ENCODE measurements at places on chromosomes 4 and X.

DNA sequence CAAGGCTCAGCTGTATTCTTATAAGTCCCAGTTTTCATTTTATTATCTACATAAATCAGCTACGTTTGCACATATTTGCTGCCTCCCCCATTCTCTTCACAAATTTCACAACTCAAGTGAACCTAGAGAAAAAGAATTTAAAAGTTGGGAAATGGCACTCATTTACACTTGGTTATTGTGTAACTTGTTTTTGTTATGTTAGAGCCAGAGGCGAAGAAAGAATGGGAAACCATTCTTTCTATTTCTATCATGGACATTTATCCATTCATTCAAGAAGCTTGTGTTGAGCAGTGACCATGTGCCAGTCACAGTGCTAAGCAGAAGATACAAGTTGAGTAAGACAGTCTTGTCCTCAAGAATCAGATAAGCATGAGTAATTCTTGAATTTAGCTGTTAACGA is 13.5 kb downstream of the LIAS start:
- no peak for DNase-seq

DNA sequence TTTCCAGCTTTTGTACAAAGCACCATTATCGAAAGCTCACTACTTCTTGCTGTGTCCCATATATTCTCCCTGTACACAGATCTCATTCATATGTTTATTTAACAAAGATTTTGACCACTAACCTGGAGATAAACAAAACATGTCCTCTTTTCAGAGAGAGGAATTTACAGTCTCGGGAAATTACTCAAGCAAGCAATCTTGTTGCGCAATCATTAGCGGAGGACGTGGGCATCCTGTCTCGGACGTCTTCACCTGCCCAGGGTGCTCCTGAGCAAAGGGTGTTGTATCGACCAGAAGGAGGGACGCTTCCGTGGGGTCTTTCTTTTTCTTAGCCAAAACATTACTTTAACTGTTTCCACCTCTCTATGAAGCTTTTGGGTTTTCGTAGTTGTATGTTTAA is 66.5 kb upstream of the CLCN4 start:
- DNase-seq: no peak

- no peak for DNase-seq
Observed at GRCh38 chr4:110181890-110182289, 16.5 kb downstream of the ELOVL6 start.

- DNase-seq: no peak
Observed at GRCh38 chr4:84530871-84531270, 31.8 kb upstream of the NKX6-1 start.

- no peak for DNase-seq
Observed at GRCh38 chrX:7242613-7243012, 94.7 kb upstream of the PUDP start.

DNA sequence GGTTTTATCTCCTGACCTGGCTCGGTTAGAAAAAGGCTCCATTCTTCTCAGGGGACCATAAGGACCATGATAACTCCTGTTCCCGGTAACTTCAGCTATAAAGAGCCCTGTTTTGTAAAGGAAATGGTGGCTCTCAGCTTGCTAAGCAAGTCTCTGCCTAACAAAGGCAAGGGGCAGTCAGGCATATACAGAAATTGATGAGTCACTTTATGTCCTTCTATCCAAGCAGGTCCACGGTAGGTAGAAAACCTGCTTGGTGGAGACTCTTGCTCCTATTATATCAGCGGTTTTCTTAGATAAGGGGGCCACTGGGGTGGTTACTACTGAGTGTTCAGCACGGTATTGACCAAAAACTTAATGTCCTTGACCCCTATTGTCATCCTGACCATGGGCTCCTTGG is 203.0 kb upstream of the KLF8 start:
- no peak for DNase-seq

DNA sequence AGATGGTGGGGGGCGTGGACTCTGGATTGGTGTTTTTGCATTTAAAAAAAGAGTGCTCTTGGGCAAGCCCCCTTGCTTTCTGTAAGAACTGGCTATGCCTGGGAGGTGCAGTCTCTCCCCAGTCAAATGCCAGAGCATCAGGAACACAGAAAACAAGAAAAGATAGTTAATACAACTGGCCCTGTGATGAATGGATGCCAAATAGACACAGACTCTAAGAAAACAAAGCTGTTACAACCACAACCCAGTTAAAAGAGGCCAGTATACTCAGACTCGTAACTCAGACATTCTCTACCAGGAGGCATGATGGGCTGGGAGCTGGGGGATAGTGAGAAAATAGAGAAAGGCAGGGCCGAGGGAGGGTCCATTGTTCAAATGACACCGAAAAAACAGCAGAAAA is 32.5 kb upstream of the C1QTNF7 start:
- no peak for DNase-seq

- no peak for DNase-seq
Observed at GRCh38 chr4:7339751-7340552, 94.8 kb downstream of the PSAPL1 start.

GRCh38 chrX:32530802-32531403 is 680.4 kb downstream of the DMD start:
- DNase-seq: peak; percentile 2

GRCh38 chrX:110759785-110760184 is 35.8 kb downstream of the CHRDL1 start:
- DNase-seq: no peak

DNA sequence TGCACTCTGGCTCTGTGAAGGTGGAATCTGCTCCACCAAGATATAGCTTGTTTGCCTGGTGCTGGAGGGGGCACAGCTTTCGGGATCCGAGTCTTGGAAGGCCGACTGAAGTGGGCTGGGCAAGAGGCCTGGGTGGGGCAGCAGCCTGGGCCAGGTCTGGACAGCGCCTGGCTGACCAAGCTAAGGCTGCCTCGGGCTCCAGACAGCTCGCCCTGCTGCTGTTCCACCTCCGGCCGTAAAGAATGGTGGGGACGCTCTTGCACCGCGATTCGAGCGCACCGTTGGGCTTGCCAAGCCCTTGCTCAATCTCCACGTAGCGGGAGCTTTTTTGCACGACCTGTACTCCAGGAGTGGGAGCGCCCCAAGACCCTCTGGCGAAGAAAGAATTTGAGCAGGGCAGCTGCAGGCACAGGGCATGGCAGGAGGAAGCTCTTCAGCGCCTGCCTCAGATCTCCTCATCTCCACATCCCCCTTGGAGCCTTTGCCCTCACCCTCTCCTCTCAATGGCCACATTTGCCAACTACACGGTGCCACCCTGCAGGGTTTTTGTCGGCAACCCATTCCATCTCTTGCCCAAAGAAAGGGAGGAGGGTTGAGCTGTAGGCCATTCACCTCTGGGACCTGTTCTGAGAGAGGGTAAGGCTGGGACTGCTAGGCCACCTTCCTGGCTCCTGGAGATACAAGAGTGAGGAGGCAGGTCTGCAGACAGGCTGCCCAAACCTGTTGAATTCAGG is 18.9 kb downstream of the CNGA2 start:
- peak; percentile 62 for DNase-seq

DNA sequence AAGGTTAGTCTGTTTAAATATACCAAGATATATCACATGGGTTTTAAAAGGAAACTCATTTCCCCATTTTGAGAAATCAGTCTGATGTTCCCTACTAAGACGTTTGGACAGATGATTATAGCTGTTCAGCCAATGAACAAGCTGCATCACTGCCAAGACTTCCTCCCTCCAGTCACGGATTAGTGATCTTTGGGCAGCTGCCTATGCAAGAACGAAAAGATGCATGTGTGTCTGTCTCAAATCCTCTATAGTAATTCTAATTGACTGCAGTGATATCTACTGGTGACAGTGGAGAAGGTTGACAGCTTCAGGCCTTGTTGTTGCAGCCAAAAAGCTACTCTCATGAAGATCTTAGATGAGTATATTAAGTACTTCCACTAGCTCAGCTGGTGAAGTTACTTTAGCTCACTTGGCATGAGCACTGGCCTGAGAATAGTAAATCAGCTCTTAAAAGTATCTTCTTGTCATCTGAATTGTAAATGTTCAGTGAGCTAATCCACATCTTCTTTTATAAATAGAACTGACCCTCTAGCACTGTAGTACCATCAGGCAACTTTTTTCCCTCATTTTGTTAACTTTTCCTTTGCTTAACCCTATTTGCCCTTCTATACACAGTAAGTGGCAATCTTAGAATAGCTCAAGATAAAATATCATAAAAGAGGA is 134.5 kb upstream of the PCDH10 start:
- DNase-seq: no peak

- DNase-seq: no peak
Observed at GRCh38 chr4:8502836-8503585, 62.4 kb downstream of the TRMT44 start.

GRCh38 chr4:1375761-1376322 is 28.8 kb downstream of the UVSSA start:
- no peak for DNase-seq

GRCh38 chr4:80128941-80129340 is 55.9 kb upstream of the ANTXR2 start:
- DNase-seq: no peak

GRCh38 chr4:186651181-186651603 is 72.5 kb downstream of the FAT1 start:
- DNase-seq: no peak

DNA sequence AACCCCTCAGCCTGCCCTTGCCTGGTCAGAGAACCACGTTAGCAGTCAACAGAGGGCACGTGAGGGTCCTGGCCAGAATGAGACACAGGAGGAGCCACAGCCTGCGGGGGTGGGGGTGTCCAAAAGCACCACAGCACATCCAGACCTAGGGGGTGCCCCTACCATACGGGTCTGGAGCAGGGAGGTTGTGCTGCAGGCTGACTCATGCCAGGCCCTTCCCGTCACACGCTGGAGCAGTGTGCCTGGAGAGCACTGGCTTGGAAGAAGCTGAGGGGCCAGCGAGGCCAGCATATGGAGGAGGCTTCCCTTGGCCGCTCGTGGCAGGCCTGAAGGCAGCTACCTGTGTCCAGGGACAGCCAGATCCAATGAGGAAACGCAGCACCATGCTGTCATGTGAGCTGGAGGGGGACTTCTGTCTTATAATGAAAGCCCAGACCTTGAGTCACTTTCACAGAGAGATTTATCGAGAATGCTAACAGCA is 1.5 kb upstream of the IRAK1 start:
- no peak for DNase-seq

GRCh38 chrX:40012868-40013265 is 84.9 kb downstream of the BCOR start:
- no peak for DNase-seq

DNA sequence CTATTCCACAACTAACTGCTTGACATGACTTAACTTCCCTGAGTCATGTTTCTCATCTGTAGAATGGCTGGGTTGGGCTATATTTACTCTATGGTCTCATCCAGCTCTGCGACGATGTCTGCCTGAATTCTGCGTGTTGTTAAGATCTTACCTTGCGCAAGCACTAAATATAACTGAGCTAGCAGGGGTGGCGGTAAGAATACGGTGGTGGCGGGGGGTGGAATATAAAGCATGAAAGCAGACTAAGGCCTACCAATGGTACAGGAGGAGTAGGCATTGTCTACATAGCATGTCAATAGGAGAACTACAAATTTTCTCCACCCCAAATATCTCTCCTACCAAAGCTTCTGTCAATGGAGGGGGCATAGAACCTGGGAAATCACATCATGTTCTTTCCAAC is 45.7 kb upstream of the DCLK2 start:
- DNase-seq: no peak

DNA sequence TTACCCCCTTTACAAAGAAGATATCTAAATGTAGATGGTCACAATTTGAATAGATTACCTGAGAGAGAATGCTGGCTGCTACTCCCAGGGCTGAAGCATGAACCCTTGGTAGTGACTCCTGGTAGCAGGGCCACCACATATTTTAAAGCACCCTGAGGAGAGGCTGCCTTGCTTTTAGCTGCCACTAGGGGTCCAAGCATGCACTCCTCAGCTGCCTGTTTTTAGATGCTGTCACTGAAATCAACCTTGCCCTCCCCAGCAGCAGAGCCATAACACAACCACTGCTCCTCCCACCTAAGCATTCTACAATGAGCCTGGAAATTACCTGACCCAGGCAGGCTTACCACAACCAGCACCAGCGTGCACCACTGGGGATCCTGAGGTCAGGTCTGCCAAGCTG is 850.9 kb downstream of the FAM133A start:
- DNase-seq: no peak

DNA sequence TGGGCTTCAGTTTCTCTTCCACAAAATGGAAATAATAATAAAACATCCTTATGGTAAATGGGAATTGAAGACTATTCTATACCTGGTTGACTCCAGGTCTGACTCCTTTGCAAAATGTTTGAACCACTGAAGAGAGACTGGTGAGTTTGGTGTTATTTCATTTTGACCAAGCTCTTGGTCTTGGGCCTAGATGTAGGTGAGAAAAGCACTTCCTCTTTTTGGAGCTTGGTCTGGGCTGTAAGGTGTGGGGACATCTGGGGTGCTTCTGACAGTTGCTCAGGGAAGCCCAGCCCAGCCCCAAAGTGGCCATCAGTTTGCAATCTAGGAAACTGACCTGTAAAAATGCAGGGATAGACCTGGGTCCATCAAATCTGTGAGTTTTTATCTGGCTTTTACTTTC is 26.8 kb upstream of the SOD3 start:
- DNase-seq: no peak

DNA sequence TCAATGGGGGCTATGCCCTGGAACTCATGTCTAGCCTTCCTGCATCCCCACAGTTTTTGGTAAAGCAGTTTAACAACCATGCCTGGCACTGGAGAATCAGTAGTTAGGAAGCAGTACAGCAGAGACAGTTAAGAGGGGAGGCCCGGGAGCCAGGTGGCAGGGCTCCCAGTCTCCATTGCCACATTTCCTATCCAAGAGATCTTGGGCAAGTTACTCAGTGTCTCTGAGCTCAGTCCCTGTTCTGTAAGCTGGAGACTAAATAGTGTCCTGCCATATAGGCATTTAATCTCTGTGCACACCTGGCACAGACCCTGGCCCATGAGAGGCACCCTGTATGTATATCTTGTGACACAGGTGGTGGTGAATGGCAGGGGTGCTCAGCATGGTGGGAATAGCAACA is 156.1 kb upstream of the EOLA2 start:
- no peak for DNase-seq

DNA sequence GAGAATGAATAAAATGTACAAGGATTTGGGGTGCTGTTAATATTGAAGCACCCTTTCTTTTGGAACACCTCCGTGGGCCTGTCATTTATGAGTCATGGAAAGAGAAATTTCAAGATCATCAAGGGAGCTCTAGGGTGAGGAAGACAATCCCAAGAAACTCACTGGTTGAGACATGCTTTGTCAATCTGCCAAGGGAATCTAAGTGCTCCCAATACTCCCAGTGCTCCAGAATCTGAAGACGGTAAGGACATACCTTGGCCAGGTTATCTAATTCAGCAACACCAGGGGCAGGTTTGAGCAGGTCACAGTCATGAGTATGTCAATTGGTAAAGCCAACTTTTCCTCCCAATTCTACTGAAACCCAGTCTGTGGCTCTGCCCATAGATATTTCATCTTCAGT is 556.4 kb upstream of the CPEB2 start:
- DNase-seq: no peak

DNA sequence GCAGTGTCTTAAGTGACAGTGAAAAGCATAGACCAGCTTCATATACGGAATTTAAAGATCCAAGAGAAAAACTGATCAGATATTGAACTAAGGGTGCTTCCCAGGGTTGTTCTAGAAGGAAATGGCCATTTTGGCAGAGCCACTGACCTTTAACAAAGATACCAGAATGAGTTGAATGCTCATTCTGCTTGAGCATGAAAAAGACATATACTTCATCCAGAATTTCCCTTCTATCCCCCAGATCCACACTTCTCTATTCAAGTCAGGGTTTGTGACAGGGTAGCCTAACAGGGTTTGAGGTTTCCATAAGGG is 45.6 kb upstream of the FAM9C start:
- DNase-seq: no peak

Measured in COLO829 (cell line).